GM18507 (cell line): ENCODE measurements at places on chromosomes 6 and 20.

DNA sequence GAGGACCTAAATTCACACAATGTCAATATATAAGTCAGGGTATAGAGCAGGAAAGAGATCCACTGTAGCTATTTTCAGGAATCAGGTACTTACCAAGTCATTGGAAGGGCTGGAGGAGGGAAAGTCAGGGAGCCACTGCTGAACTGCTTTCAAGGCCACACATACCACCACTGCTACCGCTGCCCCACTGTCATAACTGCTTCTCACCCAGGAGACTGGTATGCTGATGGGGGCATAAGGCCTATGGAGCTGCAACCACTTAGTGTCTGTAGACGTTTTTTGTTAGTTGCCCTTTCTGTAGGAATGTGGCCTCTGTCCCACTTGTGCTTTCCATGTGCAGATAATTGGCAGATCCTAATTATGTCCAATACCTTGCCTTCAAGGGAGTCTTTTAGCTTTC is 5.4 kb downstream of the SMAP1 start:
- no peak for DNase-seq

DNA sequence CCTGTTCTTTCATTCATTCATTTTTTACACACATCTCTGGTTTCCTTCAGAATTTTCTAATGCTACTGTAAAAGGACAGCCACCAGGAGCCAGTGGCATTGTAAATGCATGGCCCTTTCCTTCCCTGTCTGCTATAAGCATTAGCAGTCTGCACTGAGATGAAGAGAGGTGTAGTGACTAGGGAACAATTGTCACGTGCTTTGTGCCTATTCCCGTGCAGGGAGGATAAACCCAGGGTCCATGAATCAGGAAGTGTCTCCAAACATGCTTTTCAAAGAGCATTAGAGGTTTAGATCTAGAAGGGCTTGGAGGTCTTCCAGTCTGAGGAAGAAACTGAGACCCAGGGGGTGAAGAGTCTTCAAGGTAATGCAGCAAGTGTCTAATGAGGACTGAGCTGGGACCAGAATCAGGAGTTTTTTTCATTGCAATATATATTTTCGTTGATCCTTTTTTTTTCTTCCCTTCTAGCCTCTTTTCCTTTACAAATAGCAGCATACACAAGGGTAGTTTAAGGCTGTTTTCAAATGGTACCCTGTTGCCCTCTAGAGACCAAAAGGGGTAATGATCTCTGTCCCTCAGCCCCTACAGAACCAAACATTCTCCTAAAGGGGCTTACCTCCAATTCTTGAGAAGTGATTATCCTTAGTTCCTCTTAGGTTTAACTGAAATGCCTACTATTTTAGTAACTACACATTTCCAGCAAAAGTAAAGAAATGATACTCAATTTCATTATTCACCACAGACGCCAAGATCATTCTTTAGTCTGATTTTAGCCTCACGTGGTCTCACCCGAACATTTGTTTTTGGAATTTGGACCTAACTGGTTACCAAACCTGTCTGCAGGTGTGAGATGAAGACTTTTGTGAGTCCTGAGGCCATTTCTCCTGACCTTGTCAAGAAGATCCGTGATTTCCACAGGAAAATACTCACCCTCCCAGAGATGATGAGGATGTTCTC is 6.6 kb downstream of the TRIM15 start:
- no peak for DNase-seq

- peak; percentile 35 for DNase-seq
Measured at GRCh38 chr6:40788661-40789655, 201.8 kb upstream of the LRFN2 start.

DNA sequence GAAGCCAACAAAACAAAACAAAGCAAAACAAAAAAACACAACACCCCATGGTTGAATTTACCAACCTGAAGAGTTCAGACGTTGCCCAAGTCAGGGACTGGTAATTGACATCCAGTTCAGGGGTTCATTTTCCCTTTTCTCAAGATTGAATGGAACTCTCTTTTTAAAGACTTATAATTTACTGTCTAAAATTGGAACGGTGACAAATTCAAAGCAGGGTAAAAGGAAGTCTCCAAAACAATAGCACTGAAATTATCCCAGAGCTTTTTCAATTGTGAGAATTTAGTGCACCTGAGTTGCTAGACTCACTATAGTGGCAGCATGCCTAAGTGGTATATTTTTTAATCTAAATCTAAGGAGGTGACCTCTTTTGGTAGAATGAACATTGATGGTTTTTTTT is 90.9 kb upstream of the PREP start:
- DNase-seq = no peak

GRCh38 chr6:684831-685636 is 7.9 kb downstream of the EXOC2 start:
- peak; percentile 26 for DNase-seq

GRCh38 chr6:37679539-37680476 is 17.9 kb downstream of the MDGA1 start:
- peak; percentile 75 for DNase-seq

DNA sequence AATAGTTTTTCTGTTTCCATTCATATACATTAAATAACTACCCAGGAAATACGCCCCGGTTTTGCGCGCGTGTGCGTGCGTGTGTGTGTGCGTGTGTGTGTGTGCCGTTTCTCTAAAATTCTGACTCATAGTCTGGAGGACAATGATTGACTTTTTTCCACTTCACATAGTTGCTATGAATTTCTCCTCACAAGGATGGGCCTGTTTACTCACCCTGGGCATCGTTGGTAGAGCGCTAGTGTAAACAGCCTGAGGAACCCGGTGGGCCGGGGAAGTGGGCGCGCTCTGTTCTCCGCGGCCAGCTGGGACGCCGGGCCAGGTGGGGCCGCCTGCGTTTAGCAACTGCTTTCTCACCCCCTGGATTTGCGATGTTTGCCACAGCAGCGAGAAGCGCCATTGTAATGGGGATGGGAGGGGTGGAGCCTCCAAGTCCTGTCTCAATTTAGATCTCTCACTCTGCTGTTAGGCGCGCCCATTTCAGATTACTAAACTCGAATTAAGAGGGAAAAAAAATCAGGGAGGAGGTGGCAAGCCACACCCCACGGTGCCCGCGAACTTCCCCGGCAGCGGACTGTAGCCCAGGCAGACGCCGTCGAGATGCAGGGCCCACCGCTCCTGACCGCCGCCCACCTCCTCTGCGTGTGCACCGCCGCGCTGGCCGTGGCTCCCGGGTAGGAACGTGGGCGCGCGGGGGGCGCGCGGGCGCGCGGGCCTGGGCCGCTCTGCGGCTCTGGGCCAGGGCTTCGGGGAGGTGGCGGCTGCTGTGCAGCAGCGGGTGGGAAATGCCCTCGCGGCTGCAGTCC is at the start of gene CD109:
CD109 (plus strand) TSS at position 585 of the 803 bp plus-strand sequence; CDS start at position 598, 13 bp downstream.
- DNase-seq = no peak

DNA sequence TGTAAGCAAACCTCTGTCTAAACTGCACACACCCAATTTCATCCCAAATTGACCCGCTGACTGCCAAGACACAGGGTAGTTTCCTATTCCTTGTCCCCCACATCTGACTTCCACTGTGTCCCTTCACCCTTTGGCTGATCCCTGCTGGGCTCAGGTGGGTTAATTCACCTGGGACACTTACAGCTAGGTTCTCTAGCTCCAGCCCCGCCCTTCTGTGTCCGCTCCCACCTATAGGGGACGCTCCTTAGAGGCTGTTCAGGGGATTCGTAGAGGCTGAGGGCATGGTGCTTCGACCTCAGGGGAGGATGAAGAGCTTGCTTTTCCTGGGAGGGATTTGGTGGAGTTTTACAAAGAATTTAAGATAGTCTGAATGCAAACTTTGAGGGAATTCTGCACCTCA is 4.0 kb upstream of the CD93 start:
- DNase-seq = no peak

GRCh38 chr6:164947164-164947563 is 362.2 kb downstream of the C6orf118 start:
- no peak for DNase-seq

DNA sequence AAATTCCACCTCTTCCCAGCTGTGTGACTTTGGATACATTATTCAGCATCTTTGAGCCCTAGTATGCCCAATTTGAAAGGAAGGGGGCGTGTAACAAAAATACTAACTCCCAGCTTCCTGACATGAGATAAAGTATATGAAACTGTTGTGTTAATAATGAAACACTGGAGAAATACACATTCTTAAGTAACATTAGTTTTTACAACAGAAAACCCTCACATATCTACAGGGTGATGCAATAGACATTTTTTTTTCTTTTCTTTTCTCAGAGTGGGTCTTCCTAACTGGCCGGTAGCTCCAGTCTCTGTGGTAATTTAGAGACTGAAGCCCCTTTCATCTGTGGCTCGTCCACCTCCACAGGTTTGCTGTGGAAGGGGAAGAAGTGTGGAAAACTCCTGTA is 79.5 kb downstream of the CD83 start:
- DNase-seq = no peak

GRCh38 chr6:52840763-52841585 is at the start of gene GSTA5:
Gene GSTA5 (minus strand): TSS chr6:52840813.
- no peak for DNase-seq

GRCh38 chr6:110581679-110582078 is 105.3 kb upstream of the SLC22A16 start:
- DNase-seq = no peak

DNA sequence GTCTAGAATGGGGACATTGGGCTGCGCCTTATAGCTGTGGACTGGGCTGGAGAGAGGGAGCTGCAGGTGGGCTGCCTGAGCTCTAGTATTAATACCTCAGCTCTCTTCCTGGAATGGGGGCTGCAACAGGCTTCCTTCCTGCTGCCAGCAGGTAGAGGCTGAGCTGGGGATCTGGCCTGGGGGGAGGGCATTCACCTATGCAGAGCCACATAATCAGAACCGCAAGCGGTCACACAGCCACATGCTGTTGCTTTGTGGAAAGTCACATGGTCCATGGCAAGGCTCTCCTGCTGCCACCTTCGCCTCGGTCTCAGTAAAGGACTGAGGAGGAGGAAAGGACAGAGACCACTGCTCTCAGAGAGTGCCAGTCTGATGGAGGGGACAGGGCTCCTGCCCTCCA is 35.7 kb downstream of the ITPR3 start:
- DNase-seq = no peak

DNA sequence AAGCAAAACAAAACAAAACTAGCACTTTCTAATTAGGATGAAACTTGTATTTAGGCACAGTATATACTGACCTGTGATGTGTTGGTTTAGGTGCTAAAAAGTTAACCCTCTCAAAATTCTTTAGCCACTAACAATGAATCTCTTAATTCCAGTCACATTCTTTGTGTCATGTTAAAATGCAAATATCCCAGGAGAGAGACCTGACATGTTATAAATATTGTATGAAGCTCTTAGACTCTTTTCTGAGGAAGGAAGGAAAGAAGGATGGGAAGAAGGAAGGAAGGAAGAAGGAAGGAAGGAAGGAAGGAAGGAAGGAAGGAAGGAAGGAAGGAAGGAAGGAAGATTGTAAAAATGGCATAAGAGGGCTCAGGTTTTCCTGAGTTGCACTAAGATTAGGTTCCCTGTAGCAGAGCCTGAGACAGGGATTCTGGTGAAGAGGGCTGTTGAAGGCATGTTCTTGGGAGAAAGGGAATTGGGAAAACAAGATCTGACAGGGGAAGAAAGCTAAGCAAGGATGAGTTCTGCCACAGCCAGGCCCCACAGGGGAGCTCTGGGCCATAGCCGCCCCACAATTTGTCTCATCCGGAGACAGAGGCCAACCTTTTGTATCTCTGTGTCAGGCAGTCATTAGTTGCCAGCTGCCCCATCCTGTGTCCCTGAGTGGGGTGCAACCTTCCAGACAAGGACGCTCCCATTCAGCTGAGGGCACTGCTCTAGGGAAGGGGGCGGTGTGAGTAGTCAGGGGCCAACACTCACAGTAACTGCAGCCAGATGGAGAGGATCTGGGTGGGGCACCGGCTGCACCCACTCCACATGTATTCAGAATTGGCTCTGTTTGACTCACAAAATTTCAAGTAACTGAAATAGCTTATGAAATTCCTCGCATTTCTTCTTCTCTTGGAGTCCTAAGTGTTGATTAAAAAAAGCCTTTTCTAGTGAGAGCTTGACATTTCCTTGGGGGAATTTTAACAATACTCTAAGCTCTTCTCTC is 189.3 kb upstream of the ARG1 start:
- no peak for DNase-seq

DNA sequence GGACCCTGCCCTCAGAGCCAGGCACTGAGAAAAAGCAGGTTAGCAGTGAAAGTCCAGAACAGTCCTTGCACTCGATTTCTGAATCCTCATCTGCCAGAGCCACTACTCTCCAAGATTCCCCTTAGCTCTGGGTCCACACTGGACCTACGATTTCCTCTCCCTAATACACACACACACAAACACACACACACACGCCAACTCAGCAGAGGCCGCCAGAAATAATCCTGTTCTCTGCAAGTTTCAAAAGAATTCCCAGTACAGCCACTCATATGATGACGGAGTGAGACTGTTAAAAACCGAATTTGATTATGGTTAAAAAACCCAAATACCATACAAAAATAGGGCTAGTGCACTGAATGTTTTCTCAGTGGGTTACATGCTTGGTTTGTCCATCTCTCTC is 90.8 kb downstream of the GMPR start:
- no peak for DNase-seq

GRCh38 chr6:79305020-79305419 is 70.5 kb upstream of the HMGN3 start:
- DNase-seq = no peak

GRCh38 chr20:23074052-23074451 is 12.1 kb downstream of the CD93 start:
- no peak for DNase-seq

- DNase-seq = no peak
Measured at GRCh38 chr6:137846772-137847313, 20.2 kb upstream of the TNFAIP3 start.

DNA sequence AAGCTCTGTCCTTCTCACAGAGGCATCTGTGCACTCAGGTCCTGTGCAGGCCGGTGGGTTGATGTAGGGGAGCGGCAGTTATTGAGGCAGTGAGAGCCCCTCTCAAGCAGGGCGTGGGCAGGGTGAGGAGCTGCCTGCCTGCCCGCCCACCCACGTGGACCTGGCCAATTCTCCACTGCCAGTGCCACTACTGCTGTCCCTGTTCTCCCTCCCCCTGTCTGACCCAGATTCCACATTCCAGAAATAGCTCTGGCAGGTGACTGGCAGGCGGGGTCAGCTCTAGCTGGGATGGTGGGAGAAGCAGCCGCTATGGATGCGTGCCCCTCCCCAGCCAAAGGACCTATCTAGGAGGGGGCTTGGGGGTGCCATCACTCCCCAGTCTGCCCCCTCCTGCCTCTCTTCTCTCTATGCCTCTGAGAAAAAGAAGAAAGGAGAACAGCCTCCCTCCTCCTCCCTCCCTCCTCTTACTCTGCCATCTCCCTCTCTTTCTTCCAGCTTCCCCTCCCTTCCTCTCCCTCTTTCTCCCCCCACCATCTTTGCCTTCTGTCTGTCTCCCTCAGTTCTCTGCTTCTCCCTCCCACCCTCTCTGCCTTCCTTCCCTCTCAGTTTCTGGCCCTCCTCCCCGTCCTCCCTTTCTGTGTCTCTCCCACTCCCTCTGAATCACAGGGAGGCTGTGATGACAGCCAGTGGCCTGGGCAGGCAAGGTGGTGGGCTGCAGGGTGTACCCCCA is 86.5 kb upstream of the MYL9 start:
- DNase-seq = no peak
